ENCODE measurements at places on chromosomes 7 and 10.

DNA sequence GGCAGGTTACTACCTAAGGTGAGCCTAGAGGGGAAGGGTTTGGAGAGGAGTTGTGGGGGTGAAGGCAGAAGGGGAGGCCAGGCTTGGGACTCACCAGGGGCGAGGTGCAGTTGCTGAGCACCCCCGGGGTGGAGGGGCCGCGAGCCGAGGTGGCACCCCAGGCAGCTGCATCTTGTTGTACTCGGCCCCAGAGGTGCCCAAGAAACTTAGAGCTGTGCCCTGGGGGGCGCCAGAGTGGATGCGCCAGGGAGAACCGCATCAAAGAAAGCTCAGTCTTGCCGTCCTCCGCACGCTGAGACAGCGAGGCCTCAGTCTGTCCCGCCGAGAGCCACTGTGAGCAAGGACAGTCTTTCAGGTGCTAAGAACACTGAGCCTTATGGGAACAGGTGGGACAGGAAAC, 7.4 kb downstream of the ATG9B start:
- DNase-seq = no peak

- no peak for DNase-seq
These were observed 10.6 kb upstream of the CALU start for GRCh38 chr7:128728598-128728997.

DNA sequence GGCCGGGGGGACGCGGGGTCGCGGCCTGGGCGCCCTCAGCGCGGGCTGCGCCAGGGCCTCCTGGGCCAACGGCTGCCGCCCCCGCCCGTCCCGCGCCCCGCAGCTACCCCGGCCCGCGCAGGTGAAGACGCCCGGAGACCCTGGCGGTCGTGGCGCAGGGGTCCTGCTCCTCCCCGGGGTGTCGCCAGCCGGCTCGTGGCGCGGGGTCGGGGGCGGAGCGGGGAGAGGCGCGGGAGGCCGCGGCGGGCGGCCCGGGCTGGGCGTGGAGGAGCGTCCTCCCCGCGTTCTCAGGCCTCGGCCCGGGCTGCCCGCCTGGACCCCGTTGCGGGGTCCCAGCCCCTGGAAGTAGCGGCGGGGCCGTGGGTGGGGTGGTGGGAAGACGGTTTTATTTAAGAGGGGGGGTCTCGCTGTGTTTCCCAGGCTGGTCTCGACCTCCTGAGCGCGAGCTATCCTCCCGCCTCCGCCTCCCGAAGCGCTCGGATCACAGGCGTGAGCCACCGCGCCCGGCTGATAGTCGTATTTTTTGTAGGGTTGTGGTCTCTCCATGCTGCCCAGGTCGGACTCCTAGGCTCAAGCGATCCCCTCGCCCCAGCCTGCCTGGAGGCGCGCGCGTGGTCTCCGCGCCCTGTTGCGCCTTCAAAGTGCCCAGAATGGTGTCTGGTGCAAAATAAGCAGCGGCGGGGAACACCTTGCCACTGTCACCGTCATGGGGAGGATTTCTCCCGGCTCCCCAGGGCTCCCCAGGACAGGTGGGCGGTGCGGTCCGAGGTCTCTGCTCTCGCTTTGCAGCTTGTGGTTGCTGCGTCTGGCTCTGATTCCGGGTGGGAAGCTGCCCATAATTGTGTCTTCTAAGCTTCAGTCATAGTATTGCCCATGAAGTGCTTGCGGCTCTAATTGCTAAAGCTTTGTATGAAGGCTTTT, 15.3 kb upstream of the SUN1 start:
- no peak for DNase-seq

- no peak for DNase-seq
These were observed 117.3 kb downstream of the PTPRN2 start for GRCh38 chr7:158470336-158470735.

DNA sequence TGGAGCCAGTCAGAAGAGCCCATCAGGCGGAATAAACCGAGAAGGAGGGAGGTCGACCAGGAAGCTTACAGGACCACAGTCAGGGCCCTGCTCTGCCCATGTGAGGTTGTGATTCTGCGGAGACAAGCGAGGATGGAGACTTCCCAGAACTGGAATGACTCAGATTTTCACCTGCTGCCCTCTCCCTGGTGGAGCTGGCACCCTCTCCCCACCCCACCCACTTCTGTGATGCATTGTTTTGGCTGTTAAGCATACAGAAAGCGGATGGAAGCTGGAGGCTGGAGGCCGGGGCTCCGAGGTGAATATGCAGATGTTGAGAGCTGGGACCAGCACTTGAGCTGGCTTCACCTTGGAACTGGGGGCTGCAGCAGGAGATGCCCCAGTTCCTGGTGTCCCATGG, 57.4 kb downstream of the NPTX2 start:
- no peak for DNase-seq

DNA sequence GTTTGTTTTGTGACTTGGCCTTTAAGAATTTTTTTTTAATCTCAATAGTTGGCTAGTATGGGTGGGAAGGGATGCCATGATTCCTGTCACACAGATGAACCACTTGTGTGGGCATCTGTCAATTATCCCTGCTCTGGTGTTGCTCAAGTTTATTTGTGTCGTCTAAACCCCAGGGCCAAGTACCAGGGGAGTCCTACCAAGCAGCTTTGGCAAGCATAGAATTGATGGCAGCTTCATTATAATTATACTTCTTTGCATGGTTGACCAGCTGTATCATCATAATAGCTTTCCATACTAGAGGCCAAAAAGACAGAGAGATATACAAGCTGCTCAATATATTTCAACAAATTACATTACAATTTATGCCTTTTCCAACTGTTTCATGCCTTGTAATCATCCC, 30.4 kb downstream of the SUGCT start:
- DNase-seq = no peak

DNA sequence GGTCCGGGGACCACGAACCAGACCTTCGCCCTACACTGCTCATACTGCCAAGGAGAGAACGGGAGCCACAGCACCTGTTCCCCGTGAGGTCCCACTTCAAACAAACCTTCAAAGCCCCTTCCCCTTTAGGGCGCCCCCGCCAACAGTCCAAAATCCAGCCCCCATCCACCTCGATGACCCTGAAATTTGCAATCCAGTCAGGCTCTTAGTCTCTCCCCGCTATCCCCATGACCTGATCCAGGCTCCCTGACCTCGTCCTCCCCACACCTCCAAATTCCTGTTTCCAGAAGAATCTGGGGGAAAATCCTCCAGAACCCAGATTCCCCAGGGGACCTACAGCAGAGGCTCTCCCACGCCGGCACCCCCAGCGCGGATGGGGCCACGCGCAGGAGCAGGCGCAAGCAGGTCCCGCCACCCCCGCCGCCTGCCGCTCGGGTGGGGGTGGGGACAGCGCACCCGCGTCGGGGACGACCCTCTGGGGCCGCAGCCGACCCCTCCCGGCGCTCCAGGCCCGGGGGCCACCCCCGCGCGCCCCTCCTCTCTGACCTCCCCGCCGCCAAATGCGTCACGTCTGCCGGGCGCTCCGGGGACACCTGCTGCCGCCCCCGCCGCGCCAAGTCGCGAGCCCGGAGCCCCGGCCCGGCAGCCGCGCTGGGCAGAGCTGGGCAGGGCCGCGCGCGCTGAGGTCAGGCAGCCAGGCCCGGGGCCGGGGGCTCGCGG, 753 bp downstream of the CAMK2B start:
- DNase-seq = no peak

GRCh38 chr10:98134117-98134430, 383 bp upstream of the R3HCC1L start:
- DNase-seq = no peak

- no peak for DNase-seq
These were observed 106.8 kb downstream of the MBL2 start for GRCh38 chr10:52665821-52666220.

- DNase-seq = no peak
These were observed 27.1 kb downstream of the MGMT start for GRCh38 chr10:129494176-129494575.

DNA sequence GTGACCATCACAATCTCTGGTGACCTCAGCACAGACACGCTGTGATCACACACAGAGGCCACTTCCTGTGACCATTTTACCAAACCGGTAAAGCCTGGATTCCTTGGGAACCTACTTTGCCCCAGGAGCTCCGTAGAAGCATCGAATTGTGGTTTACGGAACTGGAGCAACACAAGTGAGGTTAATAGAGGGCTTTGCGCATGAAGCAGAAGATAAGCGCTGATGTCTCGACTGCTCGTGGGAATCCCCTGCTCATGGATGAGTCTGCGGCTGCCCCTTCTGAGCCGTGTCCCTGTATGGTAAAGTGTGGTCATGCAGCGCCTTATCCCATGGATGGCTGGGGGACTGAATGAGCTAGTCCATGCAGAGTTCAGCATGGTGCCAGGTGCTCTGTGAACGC, 53.6 kb downstream of the VIPR2 start:
- DNase-seq = no peak

All from NCI-H1694 (cell line).